ENCODE measurements at places on chromosomes 7 and 10. TPM values are rescaled to one million over a fixed set of nuclear protein-coding genes. Genes with fewer than 3 reads are reported as not detected.

DNA sequence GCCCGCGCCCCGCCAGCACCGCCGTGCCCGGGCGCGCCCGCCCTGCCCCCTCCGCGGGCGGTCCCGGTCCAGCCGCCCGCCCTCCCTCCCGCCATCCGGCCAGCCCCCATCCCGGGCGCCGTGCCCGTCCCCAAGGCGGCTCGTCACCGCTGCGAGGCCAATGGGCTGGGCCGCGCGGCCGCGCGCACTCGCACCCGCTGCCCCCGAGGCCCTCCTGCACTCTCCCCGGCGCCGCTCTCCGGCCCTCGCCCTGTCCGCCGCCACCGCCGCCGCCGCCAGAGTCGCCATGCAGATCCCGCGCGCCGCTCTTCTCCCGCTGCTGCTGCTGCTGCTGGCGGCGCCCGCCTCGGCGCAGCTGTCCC lies at the start of gene HTRA1:
Gene HTRA1, plus strand, starts transcription at position 187 of the 362 bp plus-strand sequence. Its CDS starts 100 bp downstream, at position 287.
- H3K4me1 ChIP-seq, result peaks cover 7% of the 10 kb centered on the region
- H3K27ac ChIP-seq, result no peak within 1 kb of the TSS
- no peak for DNase-seq
- no peaks in the 10 kb centered on the region for H3K36me3 ChIP-seq
- peaks cover 65% of the 10 kb centered on the region for H3K27me3 ChIP-seq

DNA sequence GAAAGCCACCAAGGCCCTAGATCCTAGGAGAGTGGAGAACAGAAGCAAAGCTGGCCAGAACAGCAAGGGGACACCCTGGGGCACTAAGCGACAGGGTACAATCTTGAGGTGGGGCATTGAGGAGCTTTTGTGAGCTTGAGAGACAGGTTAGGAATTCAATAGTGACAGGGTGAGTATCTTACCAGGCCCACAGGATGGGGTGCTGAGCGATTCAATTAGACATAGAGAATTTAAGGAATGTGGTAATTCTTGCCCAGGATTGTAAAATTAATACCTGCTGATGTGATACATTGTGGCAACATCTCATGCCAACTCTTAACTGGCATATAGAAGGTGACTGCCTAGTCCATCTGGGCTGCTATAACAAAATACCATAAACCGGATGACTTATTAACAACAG lies 14.0 kb downstream of the RBP3 start:
- no peaks in the 10 kb centered on the region for H3K4me1 ChIP-seq
- no peak overlapping the region for H3K27ac ChIP-seq
- no peaks in the 10 kb centered on the region for H3K36me3 ChIP-seq
- no peaks in the 10 kb centered on the region for H3K27me3 ChIP-seq

Gene OR2A12
- total RNA-seq, result not detected

- H3K27me3 ChIP-seq, result no peaks in the 10 kb centered on the region
- H3K4me3 ChIP-seq, result no peak overlapping the region
These were observed 251.9 kb upstream of the ZNF32 start for GRCh38 chr10:43900571-43900970.

Gene ACBD5
- 17.0 TPM for total RNA-seq

- DNase-seq, result peak; percentile 54
- no peaks in the 10 kb centered on the region for H3K27me3 ChIP-seq
- peak overlapping the region; percentile 92 for H3K4me3 ChIP-seq
- peak overlapping the region; percentile 91 for H3K27ac ChIP-seq
- peaks cover 24% of the 10 kb centered on the region for H3K36me3 ChIP-seq
- peaks cover 41% of the 10 kb centered on the region for H3K4me1 ChIP-seq
These were observed 1.3 kb downstream of the EIF4EBP2 start for GRCh38 chr10:70405037-70405824.

Gene BAIAP2L1
- 1.7 TPM for total RNA-seq

DNA sequence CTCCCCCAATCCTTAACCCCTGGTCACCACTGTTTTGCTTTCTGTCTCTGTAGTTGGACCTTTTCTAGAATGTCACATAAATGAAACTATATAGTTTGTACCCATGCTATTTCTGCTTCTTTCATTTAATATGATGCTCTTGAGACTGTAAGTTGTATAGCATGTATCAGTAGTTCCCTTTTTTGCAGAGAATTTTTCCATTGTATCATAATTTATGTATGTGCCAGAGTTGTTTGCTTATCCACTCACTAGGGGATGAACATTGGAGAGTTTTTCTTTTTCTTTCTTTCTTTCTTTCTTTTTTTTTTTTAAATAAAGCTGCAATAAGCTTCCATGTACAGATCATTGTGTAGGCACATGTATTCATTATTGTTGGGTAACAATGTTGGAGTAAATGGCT lies 544.8 kb downstream of the CNTNAP2 start:
- no peak for DNase-seq
- H3K27me3 ChIP-seq, result no peaks in the 10 kb centered on the region
- H3K36me3 ChIP-seq, result no peaks in the 10 kb centered on the region
- H3K27ac ChIP-seq, result no peak overlapping the region
- H3K4me3 ChIP-seq, result no peak overlapping the region

DNA sequence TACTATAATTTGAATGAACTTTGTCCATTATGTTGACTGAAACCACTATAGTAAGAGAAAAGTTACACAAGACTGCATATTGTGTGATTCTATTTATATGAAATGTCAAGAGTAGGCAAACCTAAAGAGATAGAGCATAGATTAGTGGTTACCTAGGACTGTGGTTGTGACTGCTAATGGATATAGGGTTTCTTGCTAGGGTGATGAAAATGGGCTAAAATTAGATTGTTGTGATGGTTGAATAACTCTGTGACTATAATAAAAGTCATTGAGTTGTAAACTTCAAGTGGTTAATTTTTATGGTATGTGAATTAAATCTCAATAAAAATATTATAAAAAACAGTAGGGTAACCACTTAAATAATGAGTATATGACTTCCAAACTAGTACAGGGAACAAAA lies 142.9 kb upstream of the AHR start:
- no peak overlapping the region for H3K27ac ChIP-seq
- DNase-seq, result no peak
- no peak overlapping the region for H3K4me3 ChIP-seq
- H3K36me3 ChIP-seq, result peaks cover 3% of the 10 kb centered on the region
- peaks cover 2% of the 10 kb centered on the region for H3K27me3 ChIP-seq

DNA sequence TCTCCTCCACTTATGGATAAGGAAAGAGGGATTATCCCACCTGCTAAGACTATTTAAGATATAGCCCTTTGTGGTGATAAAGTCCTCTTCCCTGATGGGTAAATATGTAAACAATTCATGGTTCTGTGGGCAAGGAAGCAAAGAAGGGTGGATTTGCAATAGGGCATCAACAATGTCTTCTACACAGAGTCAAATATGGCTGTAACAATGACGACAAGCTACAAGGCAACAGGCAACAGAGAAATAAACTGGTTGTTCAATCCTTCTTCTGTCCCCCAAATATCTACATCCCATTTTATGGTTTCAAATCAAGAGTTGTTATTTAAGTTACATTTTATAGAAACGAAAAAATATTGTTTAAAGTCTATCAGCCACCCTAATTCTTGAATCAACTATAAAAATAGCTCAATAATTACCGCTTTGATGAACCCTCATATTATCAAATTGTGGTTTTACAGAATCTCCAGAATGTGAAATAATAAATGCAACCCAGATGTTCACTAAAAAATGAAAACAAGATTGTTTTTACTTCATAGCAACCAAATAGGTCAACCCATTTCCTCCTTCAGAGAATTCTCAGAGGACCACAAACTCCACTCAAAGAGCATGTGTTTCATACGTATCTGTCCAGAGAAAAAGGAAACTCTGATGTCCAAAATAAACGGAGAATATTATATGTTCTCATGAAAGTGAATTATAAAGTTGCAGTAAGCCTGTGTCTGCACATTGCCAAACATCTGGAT lies 13.8 kb downstream of the CYTH3 start:
- H3K4me3 ChIP-seq, result no peak overlapping the region
- H3K27ac ChIP-seq, result no peak overlapping the region

Gene HKDC1
- not detected for total RNA-seq

GRCh38 chr7:114687238-114687637 lies 234.7 kb upstream of the MDFIC start:
- no peaks in the 10 kb centered on the region for H3K4me1 ChIP-seq
- no peak for DNase-seq
- H3K27ac ChIP-seq, result no peak overlapping the region
- H3K27me3 ChIP-seq, result peaks cover 4% of the 10 kb centered on the region
- H3K4me3 ChIP-seq, result no peak overlapping the region

GRCh38 chr10:72353965-72354355 lies 759 bp downstream of the DNAJB12 start:
- DNase-seq, result no peak
- H3K4me1 ChIP-seq, result peaks cover 37% of the 10 kb centered on the region
- peak overlapping the region; percentile 99 for H3K27ac ChIP-seq
- H3K27me3 ChIP-seq, result no peaks in the 10 kb centered on the region

Gene TAS2R41
- total RNA-seq, result not detected

Gene AP4M1
- 10.9 TPM for total RNA-seq

Measured in activated CD8-positive, alpha-beta T cell treated with anti-CD3 and anti-CD28 coated beads for 36 hours (primary cell).